ENCODE measurements at places on chromosomes 1 and 21.
A peak's percentile ranks its signal among the peaks of the same experiment; 100 is the strongest.

DNA sequence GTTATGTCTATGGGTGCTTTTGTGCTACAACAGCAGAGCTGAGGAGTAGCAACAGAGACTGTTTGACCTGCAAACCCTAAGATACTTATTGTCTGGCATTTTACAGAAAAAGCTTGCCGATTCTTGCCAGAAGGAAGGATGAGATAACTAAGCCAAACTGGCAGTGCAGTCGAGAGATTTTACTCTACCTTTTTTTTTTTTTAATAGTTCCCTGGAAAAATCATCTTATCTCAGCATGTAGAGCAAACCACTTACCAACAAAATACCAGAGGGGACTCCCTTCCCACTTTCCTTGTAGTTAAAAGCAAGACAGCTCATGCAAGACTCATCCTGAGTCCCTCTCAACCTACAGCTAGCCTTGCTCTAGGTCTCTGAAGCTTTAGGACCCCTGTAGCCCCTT, 132.9 kb downstream of the SYT2 start:
- DNase-seq: no peak

- DNase-seq: no peak
Measured at GRCh38 chr1:183328371-183328770, 89.8 kb downstream of the NMNAT2 start.

DNA sequence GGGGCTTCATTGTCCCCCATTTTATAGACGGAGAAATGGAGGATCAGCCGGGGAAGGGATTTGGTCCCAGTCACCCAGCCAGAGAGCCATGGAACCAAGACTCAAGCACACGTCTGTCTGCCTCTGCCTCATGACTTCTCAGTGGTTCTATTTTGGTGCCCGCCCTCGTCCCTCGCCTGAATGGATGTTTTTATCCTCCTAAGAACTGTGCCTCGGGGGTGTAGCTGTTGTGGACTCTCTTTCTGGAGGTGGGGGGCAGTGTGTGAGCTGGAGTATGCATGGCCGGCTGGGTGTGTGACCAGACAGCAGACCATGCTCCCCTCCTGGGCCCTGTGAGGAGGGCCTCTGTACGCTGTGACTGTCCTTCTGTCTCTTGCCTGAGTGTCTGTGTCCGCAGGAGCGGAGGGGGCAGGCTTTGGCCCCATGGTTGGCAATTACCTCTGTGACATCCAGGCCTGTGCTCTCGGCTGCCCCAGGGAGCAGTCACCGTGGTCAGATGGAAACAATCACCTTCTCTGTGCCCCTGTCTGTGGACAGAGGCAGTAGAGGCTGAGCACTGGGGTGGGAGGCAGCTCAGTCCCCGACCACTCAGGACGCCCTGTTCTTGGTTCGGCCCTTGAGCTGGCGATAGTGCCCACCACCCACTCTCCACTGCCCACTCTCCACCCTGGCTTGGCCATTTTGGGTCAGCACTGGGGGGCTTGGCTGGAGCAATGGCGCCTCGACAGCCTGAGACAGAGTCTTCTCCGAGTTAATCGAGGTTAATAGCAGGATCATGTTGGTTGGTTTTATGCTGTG, 20.4 kb downstream of the WNT4 start:
- DNase-seq: no peak

- no peak for DNase-seq
Measured at GRCh38 chr21:45581322-45581712, 39.1 kb upstream of the SLC19A1 start.

- no peak for DNase-seq
Measured at GRCh38 chr1:17516303-17517214, 22.9 kb upstream of the ARHGEF10L start.

- DNase-seq: no peak
Measured at GRCh38 chr1:47219590-47220220, 12.3 kb downstream of the TAL1 start.

DNA sequence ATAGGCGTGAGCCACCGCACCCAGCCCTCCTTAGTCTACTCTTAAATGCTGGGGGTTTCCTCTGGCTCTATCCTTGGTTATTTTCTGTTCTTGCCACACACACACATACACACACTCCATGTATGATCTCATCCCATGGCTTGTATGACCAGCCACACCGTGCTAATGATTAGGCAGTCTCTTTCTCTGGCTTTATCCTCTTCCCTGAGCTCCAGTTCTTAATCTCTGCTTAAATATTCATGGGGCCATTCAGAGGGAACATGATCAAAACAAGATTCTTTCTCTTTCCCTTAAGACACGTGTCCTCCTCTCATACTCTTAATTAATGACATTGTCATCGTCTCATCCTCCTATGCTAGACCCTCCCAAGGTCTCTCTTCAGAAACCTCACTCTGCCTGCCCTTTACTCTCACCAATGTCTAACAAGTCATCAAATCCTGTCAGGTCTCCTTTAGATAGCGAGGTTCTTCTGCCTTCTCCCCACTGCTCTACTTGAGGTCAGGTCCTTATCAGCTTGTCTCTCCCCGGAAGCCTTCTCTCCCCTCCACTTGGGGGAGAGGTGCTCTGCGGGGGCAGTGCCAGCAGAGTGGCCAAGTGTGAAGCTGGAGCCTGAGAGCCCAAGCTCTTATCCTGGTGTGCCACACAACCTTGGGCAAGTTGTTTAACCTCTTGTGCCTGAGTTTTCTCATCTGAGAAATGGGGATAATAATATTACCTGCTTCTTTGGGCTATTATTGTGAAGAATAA, 83.0 kb upstream of the GNG12 start:
- DNase-seq: no peak

DNA sequence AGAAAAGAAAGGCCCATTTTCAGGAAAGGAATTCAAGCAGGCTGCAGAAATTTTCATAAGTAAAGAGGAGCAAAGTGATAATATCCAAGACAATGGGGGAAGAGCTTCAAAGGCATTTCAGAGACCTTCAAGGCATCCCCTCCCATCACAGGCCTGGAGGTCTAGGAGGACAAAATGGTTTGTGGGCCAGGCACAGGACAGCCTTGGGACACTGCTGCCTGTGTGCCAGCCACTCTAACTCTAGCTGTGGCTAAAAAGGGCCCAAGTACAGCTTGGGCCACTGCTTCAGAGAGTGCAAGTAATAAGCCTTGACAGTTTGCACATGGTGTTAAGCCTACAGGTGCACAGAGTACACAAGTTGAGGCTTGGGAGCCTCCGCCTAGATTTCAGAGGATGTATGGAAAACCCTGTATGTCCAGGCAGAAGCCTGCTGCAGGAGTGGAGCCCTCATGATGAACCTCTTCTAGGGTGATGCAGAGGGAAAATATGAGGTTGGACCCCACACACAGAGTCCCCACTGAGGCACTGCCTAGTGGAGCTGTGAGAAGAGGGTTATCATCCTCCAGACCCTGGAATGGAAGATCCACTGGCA, 51.8 kb upstream of the ZSWIM5 start:
- no peak for DNase-seq

- DNase-seq: peak; percentile 56
Measured at GRCh38 chr1:76942549-76942948, 75.3 kb downstream of the ST6GALNAC5 start.

DNA sequence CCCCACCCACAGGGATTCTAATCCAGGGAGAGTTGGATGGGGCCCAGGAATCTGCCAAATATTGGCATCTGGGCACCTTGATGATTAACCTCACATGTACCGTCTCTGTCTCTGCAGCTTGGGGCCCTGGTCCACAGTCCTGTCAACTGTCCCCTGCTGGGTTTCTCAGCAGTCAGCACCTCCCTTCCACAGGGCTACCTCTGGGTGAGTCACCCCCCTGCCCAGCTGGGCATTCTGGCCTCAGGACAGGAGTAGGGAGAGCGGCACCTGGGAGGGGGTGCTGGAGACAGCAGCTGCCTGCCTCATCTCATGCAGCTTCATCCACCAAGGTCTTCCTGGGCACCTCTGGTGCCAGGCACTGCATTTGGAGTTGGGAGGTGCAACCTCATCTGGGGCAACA, 100.6 kb upstream of the ACTL8 start:
- no peak for DNase-seq

Measured in cardiac fibroblast (primary cell).